ENCODE measurements at places on chromosomes 4 and X. TPM values are rescaled to one million over a fixed set of nuclear protein-coding genes. Genes with fewer than 3 reads are reported as not detected.

GRCh38 chr4:121070696-121071639, 1.4 kb downstream of the NDNF start:
- peak; percentile 69 for DNase-seq

DNA sequence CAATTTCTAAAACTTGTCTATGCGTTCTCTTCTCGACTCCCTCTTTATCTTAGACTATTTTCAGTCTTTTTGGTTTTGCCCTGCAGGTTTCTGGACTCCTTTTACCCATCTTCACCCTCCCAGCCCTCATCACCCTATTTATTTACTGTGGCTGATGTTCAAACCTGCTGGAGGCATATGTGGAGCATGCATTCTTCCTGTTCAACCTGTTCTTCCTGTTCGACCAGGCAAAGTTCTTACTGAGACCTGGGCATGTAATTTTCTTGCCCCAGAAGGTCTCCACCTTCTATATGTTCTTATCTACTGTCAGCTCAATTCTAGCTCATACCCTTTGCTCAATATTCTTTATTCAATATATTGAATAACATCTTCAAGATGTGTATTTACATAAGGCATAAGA, 69.4 kb upstream of the AGA start:
- no peak for DNase-seq

DNA sequence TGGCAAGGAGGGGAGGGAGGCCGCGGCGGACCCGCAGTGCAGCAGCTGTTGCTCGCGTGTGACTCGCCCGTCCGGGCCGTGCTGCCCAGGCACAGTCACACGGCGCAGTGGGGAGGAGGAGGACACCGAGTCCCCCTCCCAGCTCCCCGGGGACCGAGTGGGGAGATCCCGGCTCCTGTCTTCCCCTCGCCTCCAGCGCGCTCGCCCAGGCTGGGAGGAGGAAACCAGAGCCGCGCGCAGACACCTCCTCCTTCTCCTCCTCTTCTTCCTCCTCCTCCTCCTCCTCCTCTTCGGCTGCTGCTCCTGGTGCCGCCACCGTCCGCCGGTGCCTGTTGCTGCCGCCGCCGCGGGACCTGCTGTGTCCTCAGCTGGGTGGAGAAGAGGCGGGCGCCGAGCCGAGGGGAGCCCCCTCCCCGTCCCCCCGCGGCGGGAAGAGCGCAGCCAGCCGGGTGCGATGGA, at the start of gene TBC1D1:
TBC1D1 (plus strand) TSS at position 284 of the 459 bp plus-strand sequence. CDS start 11,012 bp downstream, outside the sequence.
- peak; percentile 90 for DNase-seq

BTC gene
- total RNA-seq = 0.16 TPM

GRCh38 chrX:127552571-127552970, 499.6 kb downstream of the ACTRT1 start:
- no peak for DNase-seq

GRCh38 chr4:166257891-166258290, 384.9 kb downstream of the TLL1 start:
- no peak for DNase-seq

GRCh38 chr4:94032754-94033153, 174.9 kb upstream of the SMARCAD1 start:
- no peak for DNase-seq

GRCh38 chr4:33566649-33567048, 2677.7 kb downstream of the ARAP2 start:
- DNase-seq = no peak

- DNase-seq = no peak
Observed at GRCh38 chrX:17484592-17484991, 109.6 kb downstream of the NHS start.

- no peak for DNase-seq
Observed at GRCh38 chr4:20831746-20832145, 131.5 kb downstream of the PACRGL start.

DNA sequence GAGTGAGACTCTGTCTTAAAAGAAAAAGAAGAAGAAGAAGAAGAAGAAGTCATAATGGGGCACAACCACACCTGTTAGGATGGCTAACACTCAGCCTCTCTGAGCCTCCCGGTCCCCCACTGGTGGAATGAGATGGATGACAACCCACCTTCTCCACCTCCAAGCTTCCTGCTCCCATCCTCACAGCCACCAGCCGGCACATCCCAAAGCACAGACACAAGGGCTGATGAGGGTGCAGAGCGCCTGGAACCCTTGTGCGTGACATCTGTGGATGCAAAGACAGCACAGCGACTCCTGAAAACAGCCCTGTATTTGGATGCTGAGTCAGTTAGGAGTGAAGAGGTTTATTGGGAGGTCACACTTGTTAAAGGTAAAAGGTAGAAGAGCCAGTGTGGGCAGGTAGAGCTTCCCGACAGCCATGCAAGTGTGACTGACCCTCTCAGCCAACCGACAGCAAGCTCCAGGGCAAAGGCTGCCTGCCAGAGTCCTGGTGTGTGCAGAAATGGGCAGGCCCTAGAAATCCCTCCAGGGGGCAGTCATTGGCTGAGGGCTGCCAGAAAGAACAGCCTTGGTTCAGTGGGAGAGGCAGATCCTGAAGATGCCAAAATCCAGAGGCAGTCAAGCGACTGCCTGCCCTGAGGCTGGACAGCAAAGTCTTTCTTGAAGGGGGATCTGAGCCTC, 26.6 kb upstream of the MAN2B2 start:
- DNase-seq = peak; percentile 68

DNA sequence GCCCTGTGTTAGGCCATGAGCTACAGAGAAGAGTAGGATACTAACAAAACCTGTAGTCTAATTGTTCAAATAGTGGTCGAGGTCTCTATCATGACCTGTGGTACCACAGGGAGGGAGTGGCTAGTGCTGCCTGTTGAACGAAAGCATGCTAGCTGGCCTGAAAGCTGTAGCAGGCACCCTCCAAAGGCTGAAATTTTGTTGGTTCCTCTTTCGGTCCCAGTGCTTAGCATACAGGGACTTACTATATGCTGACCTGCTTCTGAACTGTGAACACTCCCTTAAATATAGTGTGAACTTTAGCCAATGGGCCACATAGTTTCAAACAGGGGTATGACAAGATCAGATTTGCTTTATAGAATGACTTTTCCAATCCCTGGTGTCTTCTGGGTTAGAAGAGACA, 113.4 kb downstream of the PJA1 start:
- DNase-seq = no peak

DNA sequence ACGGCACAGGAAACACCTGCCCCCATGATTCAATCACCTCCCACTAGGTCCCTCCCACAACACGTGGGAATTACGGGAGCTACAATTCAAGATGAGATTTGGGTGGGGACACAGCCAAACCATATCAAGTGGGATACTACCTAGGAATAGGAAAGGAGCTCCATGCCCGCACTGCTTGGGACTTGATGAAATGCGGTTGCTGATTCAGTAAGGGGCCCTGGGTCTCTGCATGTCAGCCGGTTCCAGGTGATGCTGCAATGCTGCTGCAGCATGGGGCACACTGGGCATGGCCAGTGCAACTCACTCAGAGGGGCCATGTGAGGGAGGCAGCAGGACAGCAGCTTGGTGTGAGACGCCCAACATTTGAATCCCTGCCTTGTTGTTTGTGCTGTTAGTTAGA, 34.0 kb upstream of the MSX1 start:
- DNase-seq = no peak

DNA sequence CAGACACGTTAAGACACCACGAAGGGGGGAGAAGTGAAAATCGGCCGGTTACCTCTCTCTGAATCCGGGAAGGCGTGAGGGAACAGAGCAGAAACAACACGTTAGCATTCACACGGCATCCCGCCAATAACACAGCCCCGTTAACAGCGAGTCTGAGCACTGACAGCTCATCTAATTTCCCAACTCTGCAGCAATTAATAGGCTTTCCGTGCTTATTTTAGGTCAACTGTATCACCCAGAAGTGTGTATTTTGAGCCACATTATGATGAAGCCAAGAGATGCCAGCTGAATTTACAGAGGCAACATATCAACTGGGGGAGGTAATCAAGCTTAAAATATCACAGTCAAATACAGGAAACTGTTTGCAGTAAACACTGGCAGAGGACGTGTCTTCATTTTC, 92.6 kb downstream of the NSUN7 start:
- no peak for DNase-seq

PAGE1 gene
- total RNA-seq = not detected

DNA sequence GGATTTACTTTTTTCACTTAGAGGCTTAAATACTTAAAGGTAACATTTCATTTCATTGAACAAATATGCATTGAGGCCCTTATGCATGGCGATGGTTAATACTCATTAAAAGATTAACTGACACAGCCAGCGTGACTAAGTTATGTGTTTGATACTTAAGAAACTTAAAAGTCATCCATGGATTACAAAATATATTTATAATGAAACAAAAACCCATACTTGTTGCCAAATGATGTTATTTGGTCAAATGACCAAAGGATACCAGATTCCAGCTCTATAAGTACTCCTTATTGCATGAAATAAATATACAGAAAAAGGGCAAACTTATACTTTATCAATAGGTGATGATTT, 26.7 kb downstream of the ZNF330 start:
- no peak for DNase-seq

DCLK2 gene
- 19.9 TPM for total RNA-seq

- DNase-seq = peak; percentile 83
Observed at GRCh38 chrX:118975831-118976598, 1.6 kb downstream of the LONRF3 start.

DNA sequence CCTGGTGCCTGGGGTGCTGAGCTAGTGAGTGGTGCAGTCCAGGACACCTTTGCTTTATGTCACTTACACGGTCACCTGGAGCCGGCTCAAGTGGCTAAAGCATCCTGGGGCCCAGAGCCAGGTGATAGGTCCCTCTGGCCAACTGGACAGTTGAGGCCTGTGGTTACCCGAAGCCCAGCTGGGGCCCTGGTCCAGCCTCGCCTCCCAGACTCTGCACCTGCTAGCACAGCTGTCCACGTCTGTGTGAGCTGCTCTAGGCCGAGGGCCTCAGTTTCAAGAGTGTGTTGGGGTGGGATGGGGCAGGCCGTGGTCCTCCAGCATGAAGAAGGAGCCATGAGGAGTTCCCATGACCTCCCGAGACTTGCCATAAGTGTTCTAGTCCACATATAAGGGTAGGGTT, 7.7 kb upstream of the ADD1 start:
- DNase-seq = no peak

- no peak for DNase-seq
Observed at GRCh38 chr4:112266823-112267222, 18.9 kb downstream of the TIFA start.

GRCh38 chr4:73426666-73427065, 9.4 kb upstream of the AFP start:
- no peak for DNase-seq

NELFA gene
- total RNA-seq = 10.8 TPM

DNA sequence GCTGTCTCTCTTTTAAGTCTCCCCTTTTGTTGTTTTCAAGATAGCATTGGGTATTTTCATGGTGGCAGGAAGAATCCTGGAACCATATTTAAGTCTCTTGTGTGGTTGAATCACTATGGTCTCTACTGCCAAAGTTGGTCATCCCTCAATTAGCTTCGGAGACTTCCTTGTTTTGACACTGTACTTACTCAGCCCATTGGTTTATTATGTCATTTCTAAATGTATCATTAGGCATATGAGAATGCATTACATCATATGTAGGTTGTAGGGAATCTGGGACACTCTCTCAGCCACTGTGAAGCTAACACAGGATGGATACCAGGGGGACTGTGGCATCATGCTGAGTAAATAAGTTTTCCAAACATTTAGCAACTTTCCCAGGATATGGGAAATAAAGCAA, 211.8 kb downstream of the DTHD1 start:
- DNase-seq = no peak

DNA sequence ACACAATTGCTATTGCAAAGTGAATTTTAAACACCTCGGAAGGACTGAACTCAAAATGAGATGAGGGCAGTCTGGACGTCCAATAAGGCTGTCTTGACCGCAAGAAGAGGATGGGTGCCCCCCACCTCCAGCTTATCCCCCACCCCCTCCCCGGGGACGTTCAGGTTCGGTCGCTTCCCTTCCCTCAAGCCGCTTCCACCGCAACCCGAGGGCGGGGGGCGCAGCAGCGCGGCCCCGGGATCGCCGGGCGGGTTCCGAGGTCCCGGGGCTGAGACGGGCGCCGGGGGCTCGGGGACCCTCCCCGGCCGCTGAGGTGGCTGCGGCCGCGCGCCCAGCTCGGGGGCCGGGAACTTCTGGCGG, 480 bp downstream of the USP46 start:
- DNase-seq = peak; percentile 63

GRCh38 chrX:23935106-23935505, 27.3 kb downstream of the CXorf58 start:
- DNase-seq = no peak

DNA sequence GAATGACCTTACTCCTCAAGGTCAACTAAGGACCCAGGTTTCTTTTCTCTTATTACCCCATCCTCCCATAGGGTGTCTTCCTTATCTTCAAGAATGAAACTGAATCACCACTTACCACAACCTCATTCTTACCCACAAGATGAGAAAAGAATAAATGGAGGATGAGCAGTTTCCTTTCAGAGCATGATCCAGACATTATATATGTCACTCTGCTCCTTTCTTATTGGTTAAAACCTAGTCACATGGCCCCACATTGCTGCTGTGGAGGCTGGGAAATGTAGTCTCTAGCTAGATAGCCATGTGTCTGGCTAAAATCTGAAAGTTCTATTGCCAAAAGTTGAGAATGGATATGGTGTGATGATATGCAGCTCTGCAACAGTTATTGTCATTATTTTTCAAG, 62.4 kb upstream of the RAI2 start:
- no peak for DNase-seq

GRCh38 chrX:19156186-19156585, 33.9 kb upstream of the ADGRG2 start:
- DNase-seq = no peak

DNA sequence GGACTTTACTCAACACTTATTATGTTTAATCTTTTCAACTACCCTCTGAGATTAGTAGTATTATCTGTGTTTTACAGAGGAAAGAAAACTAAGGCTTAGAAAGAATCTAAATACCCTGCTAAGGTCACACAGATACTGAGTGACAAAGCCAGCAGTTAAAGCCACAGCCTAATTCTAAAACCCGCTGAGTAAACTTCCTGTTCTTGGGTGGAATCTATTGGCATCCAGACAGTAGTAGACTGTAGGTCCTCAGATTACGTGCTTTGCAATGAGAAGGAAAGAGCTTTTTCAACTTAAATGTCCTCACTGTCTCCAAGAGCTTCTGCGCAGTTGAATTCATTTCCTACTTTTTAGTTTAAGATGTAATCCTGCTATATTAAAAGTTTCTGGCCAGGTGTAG, 126.0 kb downstream of the TENM3 start:
- no peak for DNase-seq

GRCh38 chr4:72473434-72473900, 95.6 kb downstream of the ADAMTS3 start:
- no peak for DNase-seq

DNA sequence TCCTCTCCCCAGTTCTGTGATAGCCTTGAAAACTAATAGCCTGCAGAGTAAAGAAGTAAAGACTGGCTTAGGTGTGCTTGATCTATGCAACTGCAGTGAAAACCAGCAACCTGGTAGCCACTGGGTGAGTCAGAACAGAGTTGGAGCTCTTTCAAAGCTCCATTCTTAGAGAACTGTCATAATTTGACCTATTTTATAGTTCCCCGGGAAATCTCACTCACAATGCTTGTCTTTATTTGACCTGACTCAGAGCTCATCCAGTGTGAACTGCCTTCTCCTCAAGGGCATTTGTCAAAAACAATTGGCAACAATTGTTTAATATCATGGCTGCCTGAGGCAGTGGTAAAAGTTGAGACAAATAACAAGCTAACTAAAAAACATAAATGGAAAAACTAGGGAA, 213.0 kb upstream of the NHS start:
- DNase-seq = no peak

- no peak for DNase-seq
Observed at GRCh38 chr4:155974476-155974749, 20.7 kb upstream of the CTSO start.

- DNase-seq = no peak
Observed at GRCh38 chrX:133965321-133965720, 20.1 kb downstream of the GPC3 start.

Data from Right ventricle myocardium inferior (tissue), 1 donor.